Stimulated activated CD8-positive, alpha-beta memory T cell treated with anti-CD3 and anti-CD28 coated beads, Interleukin-4, amount 100 ng/mL, for 4 hours (primary cell): ENCODE measurements at places on chromosomes 4 and X.

- DNase-seq: no peak
These were observed 470.0 kb upstream of the INTU start for GRCh38 chr4:127162741-127163140.

DNA sequence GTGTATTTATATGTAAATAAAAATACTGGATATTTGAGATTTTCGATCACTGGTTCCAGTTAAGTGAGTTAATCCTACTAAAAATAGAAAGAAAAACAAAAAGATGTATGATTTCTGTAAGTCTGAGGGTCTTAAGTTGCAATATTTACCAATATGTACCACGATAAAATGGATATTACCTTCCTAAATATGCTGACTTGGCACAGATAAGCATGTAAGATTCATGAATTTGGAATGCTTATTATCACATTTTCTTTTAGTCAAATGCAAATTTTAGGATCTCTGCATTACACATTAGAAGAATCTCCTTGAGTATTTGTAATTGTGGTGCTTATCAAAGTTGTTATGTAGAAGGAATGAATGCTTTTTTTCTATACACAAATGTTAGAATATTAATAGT, 1018.3 kb upstream of the GRID2 start:
- no peak for DNase-seq

GRCh38 chr4:10296730-10297129, 160.5 kb downstream of the ZNF518B start:
- no peak for DNase-seq

DNA sequence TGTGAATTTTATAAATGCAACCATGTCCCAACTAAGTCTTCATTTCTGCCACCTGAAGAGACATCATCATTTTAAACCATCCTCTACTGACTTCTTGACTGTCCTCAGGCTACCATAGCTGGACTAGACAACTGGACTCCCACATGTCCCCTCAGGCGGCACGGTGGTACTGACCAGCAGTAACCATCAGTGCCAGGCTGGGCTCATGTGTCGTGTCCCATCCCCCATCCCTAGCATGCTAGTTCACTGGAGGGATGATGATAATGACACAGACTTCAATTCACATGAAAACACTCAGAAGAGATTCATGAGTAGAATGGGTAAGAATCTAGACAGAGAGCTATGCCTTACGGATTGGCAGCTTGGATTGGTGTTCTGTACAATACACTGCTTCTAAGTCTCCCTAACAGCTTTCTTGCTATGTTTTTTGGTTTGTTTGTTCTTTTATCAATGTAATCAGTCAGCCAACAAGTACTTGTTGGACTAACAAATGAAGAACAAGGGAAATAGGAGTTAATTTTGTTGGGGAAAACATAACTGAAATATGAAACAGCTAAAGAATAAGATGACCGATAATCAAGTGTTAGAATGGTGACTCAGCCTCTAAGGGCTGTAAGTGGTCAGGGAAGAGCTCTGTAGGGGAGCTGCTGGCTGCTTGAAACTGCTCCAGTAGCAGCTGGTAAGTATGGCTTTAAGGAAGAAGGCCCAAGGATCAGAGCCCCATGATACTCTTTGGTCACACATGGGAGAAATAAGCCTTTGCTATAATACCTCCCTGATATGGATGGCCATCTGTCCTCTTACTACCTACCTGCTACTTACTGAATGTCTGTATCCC, 10.3 kb downstream of the ZDHHC9 start:
- DNase-seq: no peak

- DNase-seq: no peak
These were observed 71.6 kb upstream of the LEF1 start for GRCh38 chr4:108240366-108240765.

GRCh38 chr4:56879996-56880395, 27.7 kb upstream of the REST start:
- DNase-seq: no peak

GRCh38 chr4:56622176-56622575, 58.9 kb downstream of the HOPX start:
- DNase-seq: no peak

- no peak for DNase-seq
These were observed 16.8 kb upstream of the IRAK1 start for GRCh38 chrX:154036513-154036912.

- no peak for DNase-seq
These were observed 539.1 kb upstream of the MAGEB18 start for GRCh38 chrX:25599061-25599460.

- no peak for DNase-seq
These were observed 246.7 kb upstream of the ARHGAP24 start for GRCh38 chr4:85228264-85228663.

DNA sequence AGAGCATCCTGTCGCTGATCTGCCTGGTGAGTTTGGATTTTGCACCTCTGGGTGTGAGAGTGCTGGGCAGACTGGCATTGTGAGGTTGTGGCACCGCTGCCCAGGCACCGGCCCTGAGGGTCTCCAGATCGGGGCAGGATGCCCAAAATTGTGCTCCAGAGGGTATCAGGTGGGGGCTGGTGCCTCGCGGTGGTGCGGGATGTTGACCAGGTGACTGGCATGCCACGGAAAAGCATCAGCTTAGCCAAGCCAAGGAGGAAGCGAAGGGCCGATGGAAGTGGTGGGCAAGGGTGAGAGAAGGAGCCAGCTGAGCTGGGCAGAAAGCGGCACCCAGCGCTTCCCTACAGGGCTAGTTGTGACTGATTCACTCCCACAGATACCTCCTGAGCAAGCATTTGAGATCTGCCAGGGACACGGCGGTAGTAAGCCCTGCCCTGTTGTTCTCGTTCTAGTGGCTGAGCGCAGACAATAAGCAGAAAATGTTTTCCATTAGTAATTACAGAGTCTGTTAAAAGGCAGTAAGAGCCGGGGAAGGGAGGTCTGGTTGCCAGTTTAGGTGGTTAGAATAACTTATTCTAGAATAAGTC, 809 bp downstream of the ZFP92 start:
- DNase-seq: no peak

DNA sequence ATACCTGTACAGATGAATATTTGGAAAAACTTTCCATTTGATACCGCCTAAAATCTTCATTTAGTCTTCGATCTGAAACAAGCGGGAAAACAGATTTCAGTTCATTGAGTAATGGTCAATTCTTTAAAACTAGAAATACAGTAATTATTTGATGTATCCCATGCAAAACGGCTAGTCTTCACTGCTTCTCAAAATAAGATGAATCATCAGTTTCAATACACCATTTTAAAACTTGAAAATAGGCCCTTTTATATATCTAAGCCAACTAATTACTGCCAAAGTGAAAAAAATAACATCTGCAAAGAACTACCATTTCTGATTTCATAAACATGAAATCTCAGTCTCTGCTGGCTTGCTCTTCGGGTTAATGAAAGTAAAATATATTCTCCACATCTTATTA, 11.0 kb downstream of the SCLT1 start:
- DNase-seq: no peak

DNA sequence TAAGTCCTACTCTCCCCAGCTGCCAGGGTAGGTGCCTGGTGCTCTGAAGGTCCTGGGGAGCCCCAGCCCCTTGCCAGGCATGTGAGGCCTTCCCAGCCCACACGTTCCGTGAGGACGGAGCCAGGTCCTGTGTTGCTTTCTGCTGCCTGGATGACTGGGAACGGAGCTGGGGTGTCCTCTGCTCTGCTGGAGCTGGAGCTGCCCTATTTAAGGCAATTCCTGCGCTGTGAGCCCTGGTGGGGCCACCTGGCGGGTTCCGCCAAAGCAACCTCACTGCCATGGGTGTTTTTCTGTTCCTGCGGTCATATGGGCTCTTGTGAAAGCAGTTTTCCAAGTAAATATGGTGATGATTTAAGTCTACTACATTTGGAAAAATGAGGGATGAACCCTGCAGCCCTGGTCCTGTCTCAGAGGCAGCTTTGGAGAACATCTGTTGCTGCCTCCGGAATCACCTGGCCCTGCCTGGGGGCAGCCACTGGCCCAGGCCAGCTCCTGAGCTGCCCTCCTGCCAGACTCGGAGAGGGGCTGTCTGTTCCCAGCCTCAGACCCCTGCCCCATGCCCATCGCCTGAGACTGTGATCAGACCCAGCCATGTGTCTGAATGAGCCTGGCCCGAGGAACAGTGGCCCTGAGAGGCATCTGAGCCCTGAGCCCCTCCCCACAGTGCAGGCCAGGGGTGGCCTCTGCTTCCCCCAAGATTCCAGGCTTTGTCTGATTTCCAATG, 33.2 kb downstream of the FGFRL1 start:
- DNase-seq: no peak

GRCh38 chr4:158597879-158598596, 73.6 kb downstream of the C4orf46 start:
- no peak for DNase-seq

DNA sequence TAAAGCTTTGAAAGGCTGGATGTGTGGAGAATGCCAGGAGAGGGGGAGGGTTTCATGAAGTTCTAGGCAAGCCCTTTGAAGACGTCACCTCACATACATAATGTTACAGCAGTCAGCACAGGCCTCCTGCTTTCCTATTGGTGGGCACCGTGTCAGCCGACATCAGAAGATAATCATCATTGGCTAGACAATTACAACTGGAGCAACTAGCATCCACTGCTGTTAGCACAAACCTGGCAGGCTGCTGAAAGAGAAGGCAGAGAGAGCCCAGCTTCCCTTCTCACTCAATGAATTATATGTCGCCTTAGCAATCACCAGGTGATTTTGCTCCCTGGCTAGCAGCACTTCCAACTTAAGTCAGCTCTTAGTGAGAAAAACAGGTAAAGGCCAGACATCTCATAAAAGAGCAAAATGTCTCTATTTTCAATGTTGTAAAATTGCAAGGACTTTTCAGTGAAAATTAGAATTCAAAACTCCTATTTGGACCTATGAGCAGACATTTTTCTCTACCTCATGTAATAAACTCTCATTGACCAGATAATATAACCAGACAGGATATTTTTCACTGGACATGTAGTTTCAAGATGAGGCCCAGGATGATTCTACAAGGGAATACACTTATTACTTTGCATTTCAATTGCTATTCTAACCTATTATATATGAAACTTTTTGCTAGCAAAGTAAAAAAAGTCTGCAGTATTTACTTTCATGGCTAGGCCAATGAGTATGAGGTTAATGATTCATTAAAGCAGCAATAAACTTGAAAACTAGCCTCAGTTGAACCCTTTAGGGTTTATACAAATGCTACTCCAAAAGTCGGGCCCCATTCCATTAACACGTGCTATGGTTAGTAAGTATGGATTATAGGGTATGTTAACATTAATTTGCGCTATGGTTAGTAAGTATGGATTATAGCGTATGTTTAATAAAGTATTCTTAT, 4.3 kb downstream of the ELOVL6 start:
- DNase-seq: peak; percentile 35

DNA sequence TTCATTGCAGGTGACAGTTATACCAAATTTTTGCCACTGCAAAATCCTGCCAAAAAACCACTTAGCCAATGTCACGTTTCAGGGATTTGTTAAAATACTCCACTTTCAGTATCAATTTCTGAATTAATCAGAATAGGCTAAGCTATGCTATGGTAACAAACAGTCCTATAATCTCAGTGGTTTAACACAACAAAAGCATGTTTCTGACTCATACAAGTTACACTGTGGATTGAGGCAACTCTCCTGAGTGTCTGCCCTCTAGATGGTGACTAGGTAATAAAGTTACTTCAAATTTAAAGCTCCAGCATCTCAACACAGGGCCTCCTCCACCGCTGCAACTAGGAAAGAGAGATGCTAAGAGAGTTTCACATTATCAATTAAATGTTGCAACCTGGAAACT, 23.0 kb upstream of the RADX start:
- DNase-seq: no peak

DNA sequence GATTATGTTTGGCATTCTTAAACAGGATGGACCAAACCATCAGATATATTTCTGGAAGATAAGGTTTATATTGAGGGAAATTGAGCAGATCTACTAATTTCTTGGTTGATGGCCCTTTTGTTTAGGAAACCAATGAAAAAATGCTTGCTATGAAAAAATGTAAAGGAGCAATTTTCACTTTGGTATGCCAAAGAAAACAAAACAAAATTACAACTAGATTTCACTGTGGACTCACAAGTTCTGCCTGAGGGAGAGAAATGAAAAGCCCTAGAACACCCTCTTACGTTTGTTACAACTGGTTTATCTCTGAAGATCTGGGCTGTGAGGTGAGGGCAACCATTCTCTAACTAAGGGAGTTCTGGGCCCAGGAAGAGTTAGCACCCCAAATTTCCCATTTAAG, 122.5 kb upstream of the IL15 start:
- DNase-seq: no peak

DNA sequence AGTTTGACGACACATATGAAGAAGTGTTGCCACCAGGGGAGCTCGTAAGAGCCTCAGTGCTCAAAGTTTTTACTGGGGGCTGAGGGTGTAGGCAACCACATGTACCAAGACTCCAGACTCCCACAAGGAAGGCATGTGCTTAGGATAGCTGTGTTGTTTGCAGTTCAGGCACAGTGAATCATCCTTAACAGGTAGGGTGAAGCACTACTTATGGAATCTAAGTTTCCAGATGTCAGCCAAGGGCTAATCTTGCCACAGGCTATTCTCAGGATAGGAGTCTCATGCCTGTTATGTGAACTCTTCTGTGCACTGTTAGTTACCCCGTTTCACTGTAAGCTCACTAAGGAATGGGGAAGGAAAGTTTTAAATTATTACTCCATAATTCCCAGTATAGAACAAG, 202.6 kb downstream of the TMA16 start:
- no peak for DNase-seq

GRCh38 chr4:7242766-7243165, 50.4 kb downstream of the SORCS2 start:
- no peak for DNase-seq

GRCh38 chrX:1361275-1361674, 24.7 kb downstream of the IL3RA start:
- DNase-seq: no peak

DNA sequence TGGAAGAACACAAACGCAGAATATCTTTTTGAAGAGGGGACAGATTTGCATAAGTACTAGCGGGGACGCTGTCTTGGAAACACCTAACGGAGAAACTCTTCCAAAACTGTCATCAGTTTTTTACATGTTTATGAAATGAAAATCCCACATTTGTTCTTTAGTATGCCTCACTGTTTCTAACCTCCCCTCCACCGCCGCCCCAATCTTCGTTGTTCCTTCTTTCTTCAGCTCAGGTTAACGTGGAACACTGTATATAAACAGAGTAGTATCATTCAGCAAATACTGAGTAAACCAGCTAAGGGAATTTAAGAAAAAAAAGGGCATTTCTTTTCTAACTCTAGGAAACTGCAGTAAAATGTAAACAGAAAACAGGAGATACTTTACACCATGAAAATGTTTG, 2345.6 kb downstream of the PCDH7 start:
- DNase-seq: no peak

DNA sequence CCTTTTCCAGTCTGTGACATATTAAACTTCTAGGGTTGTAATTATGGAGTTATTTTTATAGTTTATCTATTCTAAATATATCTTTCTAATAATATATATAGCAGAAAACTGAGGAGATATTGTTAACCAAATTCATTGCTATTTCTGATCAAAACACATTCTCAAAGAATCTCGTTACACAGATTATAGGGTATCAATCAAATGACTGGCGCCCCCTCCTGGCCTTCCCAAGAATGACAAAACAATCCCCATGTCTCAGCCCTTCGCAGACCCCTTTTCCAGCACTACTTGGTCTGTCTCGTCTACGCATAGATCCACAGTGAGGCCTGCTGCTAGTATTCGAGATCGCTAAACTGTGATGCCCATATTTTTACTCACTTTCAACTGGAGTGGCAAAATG, 209.3 kb downstream of the GPC3 start:
- DNase-seq: peak; percentile 10
